ENCODE measurements at places on chromosomes 5 and 9.

DNA sequence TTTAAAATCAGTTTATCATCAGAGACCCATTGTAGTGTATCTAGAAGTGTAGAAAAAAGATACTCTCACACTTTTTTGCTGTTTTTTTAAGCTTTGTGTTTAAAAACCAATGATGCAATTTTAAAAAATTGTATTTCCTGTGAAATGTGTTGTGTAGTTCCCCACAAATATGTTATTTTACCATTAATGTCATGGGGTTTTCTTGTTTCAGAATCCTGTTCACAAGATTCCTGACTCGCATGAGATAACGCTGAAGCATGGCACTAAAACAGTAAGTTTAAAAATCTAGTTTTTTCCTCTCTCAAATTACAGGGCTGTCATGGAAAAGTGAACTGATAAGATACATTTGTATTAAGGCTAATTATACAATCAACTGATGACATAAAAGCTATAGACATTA is 58.6 kb downstream of the WDR70 start:
- no peak for DNase-seq

- no peak for DNase-seq
Observed at GRCh38 chr9:14585730-14586473, 107.3 kb downstream of the ZDHHC21 start.

- no peak for DNase-seq
Observed at GRCh38 chr5:135269931-135270421, 129.1 kb downstream of the MACROH2A1 start.

DNA sequence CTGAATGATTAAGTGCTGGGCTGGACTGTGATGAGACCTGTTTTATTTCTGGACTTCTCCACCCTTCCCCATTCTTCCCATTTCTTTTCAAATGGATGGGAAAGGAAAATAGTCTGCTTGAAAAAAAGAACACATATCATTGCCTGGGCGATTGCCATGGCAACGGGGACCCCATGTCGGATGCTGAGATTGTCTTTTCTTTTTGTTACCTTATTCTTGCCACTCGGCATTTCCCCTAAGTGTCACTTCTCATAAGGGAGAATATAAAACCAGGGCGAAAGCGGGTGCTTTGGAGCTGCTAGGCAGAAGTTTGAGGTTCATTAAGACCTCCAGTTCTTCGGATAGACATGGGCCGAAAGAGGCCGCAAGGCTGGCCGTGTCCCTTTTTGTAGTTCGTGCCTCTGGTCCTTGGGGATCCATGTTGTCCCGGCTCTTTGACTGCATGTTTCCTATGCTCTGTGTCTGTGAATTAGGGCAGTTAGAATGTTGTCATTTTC is 763 bp downstream of the FGD3 start:
- no peak for DNase-seq

- no peak for DNase-seq
Observed at GRCh38 chr5:154159343-154159742, 31.2 kb upstream of the GALNT10 start.

DNA sequence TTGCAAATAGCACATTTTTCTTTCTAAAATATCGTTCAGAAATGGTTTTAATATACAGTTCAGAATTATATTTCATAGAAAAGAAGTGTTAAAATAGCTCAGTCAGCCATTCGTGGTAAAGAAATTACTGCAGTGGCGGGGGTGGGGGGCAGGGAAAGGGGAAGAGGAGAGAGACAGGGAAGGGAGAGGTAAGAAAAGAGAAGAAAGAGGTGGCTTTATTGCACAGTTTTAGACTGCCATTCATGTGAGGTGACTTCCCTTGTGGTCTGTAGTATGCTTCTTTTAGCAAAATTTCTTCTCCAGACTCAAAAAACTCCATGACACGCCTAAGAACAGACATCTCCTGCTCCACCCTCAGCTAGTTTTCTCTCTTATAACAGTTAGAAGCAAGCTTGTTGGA is 259.6 kb downstream of the TRPM3 start:
- DNase-seq: no peak

GRCh38 chr5:180352116-180353047 is 754 bp downstream of the GFPT2 start:
- peak; percentile 39 for DNase-seq

DNA sequence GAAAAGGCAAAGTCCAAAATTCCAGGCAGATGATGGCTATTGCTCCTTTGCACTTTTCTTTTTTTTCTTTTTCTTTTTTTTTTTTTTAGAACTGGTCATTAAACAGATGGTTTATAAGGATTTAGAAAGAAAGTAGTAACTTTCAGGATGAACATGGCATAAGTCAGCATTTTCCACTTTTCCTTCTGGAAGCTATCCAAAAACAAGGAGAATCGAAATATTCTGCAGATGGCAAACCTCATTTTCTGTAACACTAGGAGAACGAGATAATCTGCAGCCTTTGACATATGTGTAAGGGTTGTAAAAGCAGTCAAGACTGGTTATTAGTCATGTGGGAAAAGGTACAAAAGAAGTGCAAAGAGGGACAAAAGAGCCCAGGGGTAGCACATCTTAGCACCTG is 69.1 kb upstream of the PUM3 start:
- no peak for DNase-seq

GRCh38 chr5:41870627-41871048 is 413 bp upstream of the OXCT1 start:
- DNase-seq: no peak
